WTC11 (cell line): ENCODE measurements at places on chromosomes 4 and X. TPM values are rescaled to one million over a fixed set of nuclear protein-coding genes. Genes with fewer than 3 reads are reported as not detected.

- H3K27ac ChIP-seq = no peak within 1 kb of the TSS
- peak; percentile 54 for DNase-seq
- peaks cover 8% of the 10 kb centered on the region; the same call in 1 of the 2 replicates for H3K4me1 ChIP-seq
- peak within 1 kb of the TSS; percentile 47 for H3K4me3 ChIP-seq
- no peaks in the 10 kb centered on the region for H3K27me3 ChIP-seq
These were observed at the start of gene BGN for GRCh38 chrX:153494541-153495361. TSS of gene BGN (plus strand) at chrX:153494980. CDS start at chrX:153504632, 9,652 bp downstream.

GRCh38 chr4:88208156-88208555 lies 49.7 kb upstream of the ABCG2 start:
- no peaks in the 10 kb centered on the region for H3K27me3 ChIP-seq
- no peak for DNase-seq
- no peaks in the 10 kb centered on the region for H3K36me3 ChIP-seq
- H3K27ac ChIP-seq = no peak overlapping the region
- no peak overlapping the region for H3K4me3 ChIP-seq
- peaks cover 13% of the 10 kb centered on the region for H3K4me1 ChIP-seq

- peaks cover 13% of the 10 kb centered on the region for H3K4me1 ChIP-seq
- H3K27me3 ChIP-seq = peaks cover 2% of the 10 kb centered on the region; the same call in 1 of the 2 replicates
- H3K4me3 ChIP-seq = no peak overlapping the region
- H3K36me3 ChIP-seq = no peaks in the 10 kb centered on the region
These were observed 561.4 kb downstream of the ZIC3 start for GRCh38 chrX:138127314-138127713.

DNA sequence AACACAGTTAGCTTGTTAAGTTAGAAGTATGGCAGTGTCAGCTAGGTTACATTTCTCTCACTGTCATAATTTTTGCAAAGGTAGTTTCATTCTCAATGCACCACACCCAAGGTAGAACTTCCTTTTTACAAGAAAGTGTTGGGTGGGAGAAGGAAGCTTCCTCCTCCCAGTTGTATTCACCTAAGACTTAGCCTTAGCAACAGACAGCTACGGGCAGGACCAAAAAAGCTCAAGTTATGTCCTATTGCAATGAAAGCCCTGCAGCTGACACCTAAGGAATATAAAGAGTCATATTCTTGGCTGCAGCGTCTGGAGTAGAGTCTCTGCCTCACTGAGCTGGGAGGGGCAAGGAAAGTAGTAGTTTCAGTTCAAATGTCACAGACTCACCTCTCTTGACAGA lies 25.1 kb upstream of the PRDM8 start:
- no peak overlapping the region for H3K4me3 ChIP-seq
- peaks cover 7% of the 10 kb centered on the region for H3K27me3 ChIP-seq
- DNase-seq = no peak
- no peaks in the 10 kb centered on the region for H3K36me3 ChIP-seq
- H3K27ac ChIP-seq = no peak overlapping the region

DNA sequence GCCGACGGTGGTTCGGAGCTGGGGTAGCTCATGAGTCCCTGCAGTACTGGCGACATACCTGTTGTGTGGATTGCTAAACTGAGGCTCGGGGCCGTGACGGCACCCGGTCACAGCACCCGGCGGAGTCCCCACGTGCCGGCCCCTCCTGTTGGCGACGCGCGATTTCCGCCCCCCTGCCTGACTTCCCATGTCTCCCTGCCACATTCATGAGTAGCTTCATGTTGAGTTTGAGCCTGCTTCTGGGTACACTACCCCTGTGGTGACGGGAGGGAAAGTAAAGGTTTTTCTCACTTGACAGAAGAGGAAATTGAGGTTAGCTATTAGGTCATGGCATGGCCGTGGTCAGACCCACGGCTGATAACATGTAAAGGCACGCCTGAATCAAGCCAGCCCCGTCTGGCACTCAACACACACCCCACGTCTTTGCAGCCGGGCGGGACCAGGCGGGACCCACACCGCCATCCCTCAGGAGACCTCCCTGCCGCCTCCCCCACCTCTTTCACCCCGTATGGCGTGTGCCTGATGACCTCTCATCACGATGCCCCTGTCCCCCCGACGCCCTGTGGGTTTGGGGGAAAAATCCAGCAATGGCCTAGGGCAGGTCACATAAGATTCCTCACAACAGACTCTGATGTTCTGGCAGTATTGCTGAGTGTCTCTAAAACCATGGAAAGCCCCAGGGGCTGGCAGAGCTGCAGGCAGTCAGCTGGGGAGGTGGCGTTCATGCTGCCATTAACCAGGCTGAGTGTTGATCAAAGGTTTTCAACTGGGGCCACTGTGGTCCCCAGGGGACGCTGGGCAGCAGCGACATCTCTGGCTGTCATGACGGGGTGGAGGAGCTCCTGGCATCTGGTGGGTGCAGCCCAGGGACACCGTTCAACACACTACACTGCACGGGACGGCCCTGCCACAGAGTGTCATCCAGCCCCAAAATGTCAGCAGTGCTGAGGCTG lies 29.2 kb downstream of the P2RY8 start:
- H3K27me3 ChIP-seq = peaks cover 3% of the 10 kb centered on the region; the same call in 1 of the 2 replicates
- no peaks in the 10 kb centered on the region for H3K36me3 ChIP-seq
- no peak for DNase-seq
- no peak overlapping the region for H3K27ac ChIP-seq
- no peaks in the 10 kb centered on the region for H3K4me1 ChIP-seq
- H3K4me3 ChIP-seq = no peak overlapping the region

DNA sequence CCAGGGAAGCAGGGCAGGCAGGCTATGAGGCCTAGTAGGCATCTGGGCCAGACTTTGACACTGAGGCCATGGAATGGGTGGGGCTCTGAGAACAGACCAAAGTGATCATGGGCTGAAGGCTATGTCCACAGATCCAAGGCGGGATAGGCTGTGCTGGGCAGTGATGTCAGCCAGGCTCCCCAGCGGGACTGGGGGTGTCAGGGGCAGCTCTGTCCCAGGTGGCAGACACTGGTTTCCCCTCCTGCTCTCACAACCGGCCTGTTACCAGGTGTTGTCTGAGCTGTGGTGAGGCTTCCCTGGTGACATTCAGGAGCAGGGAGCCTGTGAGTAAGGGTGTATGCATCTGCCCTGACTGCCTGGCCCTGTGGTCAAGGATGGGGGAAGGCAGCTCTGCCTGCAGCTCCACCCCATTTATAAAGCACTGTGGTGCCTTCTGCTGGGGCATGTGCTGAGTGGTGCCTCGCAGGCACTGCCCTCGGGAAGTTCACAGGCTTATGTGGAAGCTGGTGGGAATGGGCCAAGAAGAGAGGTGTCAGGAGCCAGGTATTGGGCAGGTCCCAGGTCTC lies 2.9 kb downstream of the IL9R start:
- H3K4me3 ChIP-seq = no peak overlapping the region
- H3K4me1 ChIP-seq = no peaks in the 10 kb centered on the region
- peaks cover 28% of the 10 kb centered on the region for H3K36me3 ChIP-seq
- H3K27me3 ChIP-seq = no peaks in the 10 kb centered on the region; the same call in 1 of the 2 replicates
- H3K27ac ChIP-seq = no peak overlapping the region

GRCh38 chr4:1462768-1463075 lies 56.5 kb upstream of the NKX1-1 start:
- peaks cover 23% of the 10 kb centered on the region for H3K4me1 ChIP-seq
- DNase-seq = no peak
- H3K27ac ChIP-seq = no peak overlapping the region
- H3K27me3 ChIP-seq = peaks cover 13% of the 10 kb centered on the region

- no peaks in the 10 kb centered on the region for H3K27me3 ChIP-seq
- H3K4me1 ChIP-seq = peaks cover 9% of the 10 kb centered on the region
- 0 out of 2 replicates have a peak overlapping the region, but pooled peaks have one; percentile 0 for H3K27ac ChIP-seq
- no peaks in the 10 kb centered on the region for H3K36me3 ChIP-seq
- no peak overlapping the region for H3K4me3 ChIP-seq
- DNase-seq = no peak
These were observed 181.1 kb upstream of the SPRY1 start for GRCh38 chr4:123215536-123215935.

- no peak for DNase-seq
- H3K4me1 ChIP-seq = peaks cover 22% of the 10 kb centered on the region
- no peak overlapping the region for H3K4me3 ChIP-seq
- H3K27me3 ChIP-seq = no peaks in the 10 kb centered on the region
- no peaks in the 10 kb centered on the region for H3K36me3 ChIP-seq
These were observed 11.3 kb downstream of the BMP2K start for GRCh38 chr4:78787392-78788006.

ZNF630 gene
- total RNA-seq = 1.3 to 2.1 TPM (median 1.9 TPM) in 3 replicates

AMBN gene
- not detected in 3 replicates for total RNA-seq

SPANXB1 gene
- total RNA-seq = not detected in 3 replicates

ZNF182 gene
- 6.2 to 8.6 TPM (median 8.1 TPM) in 3 replicates for total RNA-seq

SLC34A2 gene
- 1.7 to 1.9 TPM (median 1.8 TPM) in 3 replicates for total RNA-seq
